CD14-positive monocyte (primary cell): ENCODE measurements at places on chromosomes 6 and 20. TPM values are rescaled to one million over a fixed set of nuclear protein-coding genes. Genes with fewer than 3 reads are reported as not detected.

GRCh38 chr6:54419885-54420284 is 111.6 kb downstream of the TINAG start:
- no peak for DNase-seq

DNA sequence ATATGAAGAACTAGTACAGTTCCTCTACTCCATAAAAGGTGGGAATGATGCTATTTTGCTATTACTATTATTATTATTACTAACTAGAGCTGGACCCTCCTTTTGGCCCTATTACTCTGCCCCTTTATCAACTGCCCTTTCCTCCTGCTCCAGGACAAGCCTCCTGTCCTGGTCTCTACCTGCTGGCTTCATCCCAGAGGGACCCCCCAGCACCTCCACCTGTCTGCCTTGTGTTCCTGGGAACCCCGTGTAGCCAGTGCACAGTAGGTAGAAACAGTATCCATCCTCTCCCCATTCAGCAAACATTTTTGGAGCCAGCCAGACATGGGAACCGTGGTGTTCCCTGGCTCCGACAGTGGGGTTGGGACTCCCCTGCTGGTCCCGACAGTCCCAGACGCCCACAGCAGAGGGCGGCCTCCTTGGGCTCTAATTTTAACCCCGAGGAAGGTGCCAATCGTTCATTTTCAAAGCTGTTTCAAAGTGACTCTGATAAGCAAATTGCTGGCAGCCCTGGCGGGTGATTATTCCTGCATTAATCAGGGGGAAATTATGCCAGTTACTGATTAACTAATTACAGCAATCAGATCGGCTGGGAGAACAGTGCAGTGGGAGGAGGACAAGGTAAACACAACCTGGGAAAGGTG is 44.2 kb upstream of the MDGA1 start:
- DNase-seq = no peak

GRCh38 chr6:107354451-107354850 is 104.9 kb downstream of the PDSS2 start:
- DNase-seq = no peak

DNA sequence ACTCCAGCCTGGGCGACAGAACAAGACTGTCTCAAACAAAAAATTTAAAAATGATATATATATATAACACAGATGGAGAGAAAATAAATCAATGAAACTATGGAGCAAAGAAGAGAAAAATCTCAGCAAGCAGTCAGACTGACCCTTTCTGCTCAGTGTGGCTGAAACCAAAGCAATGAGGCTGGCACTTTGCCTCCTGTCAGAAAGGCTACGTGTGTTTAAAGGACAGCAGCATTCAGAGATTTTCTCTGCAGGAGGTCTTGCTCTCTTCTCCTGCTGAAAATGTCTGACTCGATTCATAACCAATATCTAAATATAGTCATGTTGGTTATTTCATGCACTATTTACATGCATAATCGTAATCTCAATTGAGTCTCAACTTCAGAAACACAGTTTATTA is 527.0 kb upstream of the JARID2 start:
- DNase-seq = no peak

DNA sequence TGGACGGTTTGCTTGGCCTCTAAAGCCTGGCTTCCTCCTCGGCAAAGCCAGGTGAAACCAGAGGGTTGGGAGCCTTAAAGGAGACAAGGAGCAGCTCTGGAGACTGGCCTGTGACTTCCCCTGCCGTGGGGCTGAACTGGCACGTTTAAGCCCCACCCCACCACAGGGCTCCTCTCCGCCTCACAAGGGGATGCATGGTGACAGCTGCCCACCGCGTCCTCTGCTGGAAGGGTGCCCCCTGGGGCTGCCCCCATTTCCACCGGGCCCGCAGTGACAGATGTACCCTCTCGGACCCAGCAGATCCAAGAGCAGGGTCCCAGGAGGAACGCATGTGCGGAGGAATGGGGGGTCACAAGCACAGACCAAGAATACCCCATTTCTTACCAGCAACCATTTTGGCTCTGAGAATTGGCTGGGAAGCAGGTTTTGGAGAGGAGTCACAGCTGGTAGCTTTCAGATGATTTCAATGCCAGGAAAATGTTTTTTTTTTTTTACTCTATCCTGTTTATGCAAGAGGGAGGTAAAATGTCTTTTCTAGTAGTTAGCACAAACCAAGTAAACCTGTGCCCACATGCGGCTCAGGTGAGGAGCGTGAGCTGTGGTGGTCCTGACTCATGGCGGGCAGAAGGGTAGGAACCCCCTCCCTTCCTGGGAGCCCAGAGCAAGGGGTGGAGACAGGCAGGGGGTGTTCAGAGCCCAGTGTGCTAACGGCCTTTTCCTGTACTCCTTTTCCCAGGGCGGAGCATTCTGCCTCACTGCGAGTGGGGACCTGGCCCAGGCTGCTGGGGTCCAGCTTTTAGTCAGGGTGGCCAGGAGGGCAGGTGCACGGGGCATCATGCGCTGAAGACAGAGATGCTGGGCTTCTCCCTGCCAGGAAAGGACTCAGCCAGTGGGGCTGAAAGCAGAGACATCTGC is 33.0 kb downstream of the FRMD1 start:
- no peak for DNase-seq

DNA sequence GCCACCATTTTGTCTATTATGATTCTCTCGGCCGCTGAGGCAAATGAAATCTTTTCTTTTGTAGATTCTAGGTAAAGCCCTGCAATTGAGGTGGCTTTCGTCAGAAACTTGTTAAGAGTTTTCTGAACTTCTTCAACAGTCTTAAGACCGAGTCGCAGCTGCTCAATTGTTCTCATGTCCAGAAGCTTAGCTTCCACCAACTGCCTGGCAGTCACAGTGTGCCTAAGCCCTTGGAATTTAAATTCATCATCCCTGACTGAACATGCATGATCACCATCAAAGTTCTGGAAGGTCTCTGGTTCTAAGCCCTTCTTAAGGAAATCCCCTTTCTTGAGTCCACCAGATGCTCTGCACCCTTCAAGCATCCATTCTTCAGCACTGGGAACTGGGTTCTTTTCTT is 25.7 kb downstream of the DST start:
- no peak for DNase-seq

GRCh38 chr20:17806739-17807441 is 107.1 kb downstream of the BANF2 start:
- DNase-seq = no peak

DNA sequence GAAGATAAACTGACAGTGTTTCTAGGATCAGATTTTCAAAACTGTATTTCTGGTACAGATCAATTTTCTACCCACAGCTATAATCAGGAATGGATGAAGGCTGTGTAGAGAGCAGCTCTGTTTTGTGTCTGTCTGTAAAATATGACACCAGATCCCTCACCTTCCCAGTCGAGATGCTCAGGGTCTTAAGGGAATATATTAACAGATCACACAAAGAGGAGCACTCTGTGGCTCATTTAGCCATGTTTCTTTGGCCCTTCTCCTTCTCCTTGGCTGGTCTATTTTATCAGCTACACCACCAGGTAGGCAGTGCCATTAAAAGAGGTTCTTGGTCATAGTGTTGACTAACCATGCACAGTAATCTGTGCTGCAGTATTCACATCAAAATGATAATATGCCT is 82.6 kb downstream of the PREP start:
- no peak for DNase-seq

DNA sequence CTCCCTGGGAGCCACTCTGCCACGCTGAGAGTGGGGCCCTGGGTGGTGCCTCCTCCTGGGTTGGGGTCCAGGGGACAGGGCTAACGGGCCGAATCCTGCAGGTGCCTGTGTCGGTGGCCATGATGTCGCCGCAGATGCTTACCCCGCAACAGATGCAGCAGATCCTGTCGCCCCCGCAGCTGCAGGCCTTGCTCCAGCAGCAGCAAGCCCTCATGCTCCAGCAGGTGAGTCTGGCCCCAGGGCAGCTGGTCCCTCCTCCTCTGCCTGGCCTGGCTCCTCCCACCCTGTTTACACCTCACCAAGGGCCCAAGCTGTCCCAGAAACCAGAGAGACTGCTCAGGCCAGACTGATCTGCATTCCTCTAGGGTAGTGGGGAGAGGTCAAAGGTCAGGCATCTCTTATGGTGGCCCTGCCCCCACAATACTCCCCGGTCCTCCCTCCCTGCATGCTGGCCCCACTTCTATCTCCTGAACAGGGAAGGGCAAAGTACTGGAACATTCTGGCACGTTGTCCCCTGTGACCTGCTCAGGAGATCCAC is 38.6 kb downstream of the FOXP4 start:
- no peak for DNase-seq

GRCh38 chr6:144416773-144417172 is 131.6 kb downstream of the UTRN start:
- DNase-seq = no peak

GRCh38 chr6:136510299-136510698 is 39.9 kb downstream of the MAP7 start:
- no peak for DNase-seq

DNA sequence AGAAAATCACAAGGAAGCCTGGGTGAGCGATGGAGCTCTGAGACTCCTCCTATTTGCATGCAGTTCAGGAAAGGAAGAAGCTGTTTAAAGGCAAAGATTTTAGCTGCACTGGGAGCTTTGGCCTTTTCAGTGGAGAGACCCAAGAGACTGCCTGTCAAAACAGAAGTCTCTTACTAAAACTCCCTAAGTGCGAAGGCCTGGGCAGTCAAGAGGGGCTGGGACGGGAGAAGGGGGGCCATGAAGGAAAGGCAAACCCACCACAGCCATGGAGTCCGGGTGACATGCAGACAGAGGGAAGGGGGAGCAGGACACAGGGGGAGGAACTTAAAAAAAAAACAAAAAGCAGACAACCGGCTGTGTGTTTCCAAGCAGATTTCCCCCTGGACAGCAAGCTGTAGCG is 537.6 kb upstream of the NOX3 start:
- no peak for DNase-seq

DNA sequence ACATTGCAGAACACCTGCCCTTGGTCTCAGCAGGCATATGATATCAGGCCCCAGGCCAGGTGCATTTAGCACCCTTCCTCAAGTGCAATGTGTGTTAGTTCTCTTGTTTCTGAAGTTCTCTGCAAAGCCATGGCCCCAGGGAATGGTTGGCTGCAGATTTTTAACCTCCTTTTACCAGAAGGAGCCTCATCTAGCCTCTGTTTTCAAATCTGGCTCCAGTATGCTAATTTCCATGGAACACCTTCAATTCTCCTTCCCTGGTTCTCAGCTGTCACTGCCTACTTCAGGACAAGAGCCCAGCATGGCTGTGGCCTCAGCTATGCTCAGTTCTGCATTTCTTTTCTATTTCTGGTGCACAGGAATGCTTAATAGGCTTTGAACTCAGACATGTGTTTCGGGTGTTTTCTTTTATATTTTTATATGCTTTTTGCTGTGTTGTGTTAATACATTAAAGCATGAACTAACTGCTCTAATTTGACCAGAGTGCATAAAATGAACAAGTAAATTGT is 51.6 kb upstream of the OGFRL1 start:
- DNase-seq = no peak

TSPO2 gene
- polyA plus RNA-seq = not detected

DCDC2 gene
- polyA plus RNA-seq = not detected
